ENCODE measurements at places on chromosomes 5 and 9.

GRCh38 chr9:133461975-133462374 lies 2.2 kb downstream of the CACFD1 start:
- DNase-seq = no peak

DNA sequence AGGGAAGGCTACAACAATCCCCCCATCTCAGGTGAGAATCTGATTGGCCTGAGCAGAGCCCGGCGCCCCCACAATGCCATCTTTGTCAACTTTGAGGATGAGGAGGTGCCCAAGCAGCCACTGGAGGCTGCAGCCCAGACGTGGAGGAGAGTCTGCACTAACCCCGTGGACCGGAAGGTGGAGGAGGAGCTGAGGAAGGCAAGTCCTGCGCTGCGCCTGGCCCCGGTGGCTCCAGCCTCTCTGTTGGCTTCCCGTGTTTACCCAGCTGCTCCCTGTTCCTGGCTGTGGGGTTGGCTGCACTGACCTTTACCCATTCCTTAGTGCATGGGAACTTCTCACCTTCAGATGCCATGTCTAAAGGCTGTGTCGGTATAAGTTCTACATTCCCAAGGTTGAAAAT lies 11.0 kb upstream of the CEL start:
- DNase-seq = no peak

DNA sequence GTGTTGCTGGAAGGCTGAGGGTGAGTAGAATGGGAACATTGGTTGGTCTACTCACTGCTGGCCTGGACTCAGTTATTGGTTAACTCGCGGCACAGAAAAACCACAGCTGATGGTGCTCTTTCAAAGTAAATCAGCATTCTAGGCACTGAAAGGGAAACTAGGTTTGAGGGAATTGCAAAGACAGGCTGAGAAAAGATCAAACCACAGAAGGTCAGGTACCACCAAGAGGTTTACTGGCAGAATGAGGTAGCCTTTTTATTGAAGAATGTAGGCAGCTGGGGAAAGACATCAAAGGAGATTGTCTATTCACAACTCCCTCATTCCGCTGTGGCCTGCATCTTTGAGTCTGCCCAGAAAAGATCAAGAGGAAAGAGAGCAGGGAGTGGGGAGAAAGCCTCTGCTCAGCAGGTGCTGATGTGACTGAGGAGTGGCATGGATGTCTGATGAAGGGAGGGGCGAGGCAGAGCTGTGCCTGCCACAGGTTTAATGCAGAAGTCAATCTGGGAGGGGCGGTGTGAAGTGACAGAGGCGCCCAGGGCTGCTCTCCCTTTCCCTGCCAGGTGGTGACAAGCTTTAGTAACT lies 255.5 kb downstream of the MAN2A1 start:
- DNase-seq = no peak

DNA sequence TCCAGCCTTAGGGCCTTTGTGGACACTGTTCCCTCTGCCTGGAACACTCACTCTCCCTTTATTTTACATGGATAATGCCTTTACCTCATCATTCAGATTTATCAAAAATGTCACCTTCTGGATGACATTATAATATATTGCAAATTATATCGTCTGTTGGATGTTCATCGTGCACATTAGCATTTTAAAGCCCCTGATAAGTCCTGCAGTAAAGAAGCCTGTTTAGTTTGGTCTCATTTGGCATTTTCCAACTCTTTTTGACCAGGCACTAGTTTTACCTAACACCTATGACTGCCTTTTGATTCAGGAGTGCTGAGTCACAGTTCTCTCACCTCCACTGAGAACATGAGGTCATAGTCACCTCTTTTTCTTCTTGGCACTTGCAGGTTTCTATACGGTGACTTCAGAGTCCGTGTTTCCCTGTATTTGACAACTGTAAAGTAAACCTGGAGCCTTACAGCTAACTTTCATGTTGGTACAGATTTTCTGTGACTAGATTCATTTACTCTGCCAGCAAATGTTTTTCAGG lies 57.7 kb upstream of the STC2 start:
- no peak for DNase-seq

DNA sequence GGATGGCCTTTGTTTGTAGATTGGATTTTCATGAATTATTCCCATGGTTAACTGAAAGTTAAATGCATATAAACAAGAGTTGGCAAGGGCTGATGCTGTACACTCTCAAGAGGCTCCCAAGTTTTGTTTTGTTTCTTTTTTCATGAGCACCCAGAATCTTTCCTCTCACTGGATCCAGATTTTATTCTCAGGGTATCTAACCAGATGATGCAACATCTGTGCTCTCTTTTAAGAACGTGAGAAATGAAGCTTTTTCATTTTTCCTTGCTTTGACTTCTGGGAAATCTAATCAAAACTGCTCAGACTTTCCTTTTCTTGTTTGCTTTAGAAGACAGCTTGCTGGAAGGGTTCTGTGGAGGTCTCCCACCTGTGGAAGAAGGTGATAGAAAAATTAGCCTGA lies 142.7 kb upstream of the SLC12A2 start:
- DNase-seq = no peak

DNA sequence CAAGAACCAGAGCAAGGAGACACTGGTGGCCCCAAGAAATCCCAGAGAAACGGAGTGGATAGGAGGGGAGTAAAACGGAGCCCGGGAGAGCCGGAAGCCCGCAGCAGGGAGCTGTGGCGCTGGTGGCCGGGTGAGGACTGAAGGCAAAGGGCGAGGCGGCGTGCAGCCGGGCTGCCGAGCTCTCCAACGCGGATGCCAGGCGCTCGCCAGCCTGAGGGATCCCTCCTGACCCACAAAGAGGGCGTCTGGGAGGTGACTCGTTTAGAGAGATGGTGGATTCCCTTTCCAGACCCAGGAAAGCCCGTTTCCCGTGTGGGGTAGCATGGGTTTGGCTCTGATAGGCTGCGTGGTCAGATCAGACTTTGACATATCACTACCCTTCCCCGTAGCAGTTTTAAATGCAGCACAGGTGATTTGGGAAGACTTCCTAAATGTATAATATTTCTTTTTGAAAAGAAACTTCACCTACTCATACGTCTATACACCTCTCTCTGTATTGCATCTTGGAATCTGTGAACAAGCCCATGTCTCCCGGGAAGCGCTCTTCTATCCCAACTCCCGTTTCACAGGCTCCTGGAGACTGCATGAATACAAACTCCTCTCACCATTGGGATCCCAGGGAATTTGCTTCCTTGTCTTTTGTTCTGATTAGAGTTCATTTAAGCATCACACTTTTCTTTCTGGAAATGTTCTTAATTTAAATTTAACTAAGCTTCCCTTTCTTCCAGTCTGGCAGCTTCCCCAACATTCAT lies 158.1 kb downstream of the C9orf152 start:
- no peak for DNase-seq

DNA sequence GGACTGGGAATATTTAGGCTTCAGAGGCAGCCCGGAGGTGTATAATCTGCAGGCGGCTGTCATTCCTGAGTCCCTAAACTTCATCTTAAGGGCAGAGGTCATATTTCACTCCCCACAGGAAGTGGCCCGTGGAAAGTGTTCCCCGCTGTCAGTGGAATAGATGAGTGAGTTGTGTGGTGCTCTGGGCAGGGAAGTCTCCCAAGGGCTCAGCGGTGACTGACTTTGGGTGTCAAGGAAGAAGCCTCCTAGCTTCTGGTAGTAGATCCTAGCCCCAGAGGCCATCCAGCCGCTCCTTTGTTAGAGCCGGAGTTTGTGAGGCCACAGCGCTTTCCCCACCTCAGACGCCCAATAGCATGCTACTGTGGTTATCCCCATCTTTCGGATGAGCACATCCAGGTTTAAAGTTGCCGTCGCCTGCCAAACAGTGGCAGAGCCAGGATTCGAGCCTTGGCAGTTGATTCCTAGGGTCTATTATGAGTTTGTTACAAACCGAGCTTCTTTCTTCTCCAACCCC lies 38.9 kb upstream of the TIFAB start:
- no peak for DNase-seq

GRCh38 chr9:116101516-116101915 lies 52.1 kb upstream of the PAPPA start:
- DNase-seq = no peak

DNA sequence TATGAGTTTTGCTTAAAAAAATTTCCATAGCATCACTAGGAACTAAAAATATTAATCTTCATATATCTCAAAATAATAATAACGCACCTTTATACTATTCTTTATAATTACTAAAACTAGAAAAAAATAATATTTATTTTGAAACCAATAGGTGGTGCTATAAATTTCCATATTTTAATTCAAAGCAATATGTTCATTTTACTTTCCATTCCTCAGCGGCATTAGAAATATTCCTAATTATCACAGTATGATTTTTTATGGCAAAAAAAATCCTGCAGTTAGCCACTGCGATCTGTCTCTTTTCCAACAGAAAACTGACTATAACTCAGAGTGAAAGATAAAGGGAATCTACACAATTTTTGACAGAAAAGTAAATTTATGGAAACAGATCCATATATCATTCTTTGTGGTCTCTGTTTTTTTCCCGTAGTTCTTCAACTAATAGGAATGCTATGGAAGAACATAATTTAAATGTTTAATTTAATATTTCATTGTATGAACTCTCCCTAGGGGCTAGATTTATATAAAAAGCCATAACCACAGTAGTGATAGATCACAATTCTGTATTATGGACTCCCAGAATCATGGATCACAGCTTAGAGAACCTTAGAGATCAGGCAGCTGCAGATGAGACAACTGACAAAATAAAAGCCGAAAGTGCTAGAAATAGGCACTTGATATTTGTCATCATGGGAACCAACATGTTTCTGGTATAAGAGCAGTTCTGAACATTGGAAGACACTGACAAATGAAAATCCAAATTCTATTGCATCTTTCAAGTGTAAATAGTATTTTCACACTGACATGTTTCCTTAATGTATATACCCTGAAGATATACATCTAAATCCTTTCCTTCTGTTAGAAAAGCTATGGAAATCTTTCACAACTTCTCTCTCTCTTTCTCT lies 167.7 kb upstream of the MPDZ start:
- no peak for DNase-seq

DNA sequence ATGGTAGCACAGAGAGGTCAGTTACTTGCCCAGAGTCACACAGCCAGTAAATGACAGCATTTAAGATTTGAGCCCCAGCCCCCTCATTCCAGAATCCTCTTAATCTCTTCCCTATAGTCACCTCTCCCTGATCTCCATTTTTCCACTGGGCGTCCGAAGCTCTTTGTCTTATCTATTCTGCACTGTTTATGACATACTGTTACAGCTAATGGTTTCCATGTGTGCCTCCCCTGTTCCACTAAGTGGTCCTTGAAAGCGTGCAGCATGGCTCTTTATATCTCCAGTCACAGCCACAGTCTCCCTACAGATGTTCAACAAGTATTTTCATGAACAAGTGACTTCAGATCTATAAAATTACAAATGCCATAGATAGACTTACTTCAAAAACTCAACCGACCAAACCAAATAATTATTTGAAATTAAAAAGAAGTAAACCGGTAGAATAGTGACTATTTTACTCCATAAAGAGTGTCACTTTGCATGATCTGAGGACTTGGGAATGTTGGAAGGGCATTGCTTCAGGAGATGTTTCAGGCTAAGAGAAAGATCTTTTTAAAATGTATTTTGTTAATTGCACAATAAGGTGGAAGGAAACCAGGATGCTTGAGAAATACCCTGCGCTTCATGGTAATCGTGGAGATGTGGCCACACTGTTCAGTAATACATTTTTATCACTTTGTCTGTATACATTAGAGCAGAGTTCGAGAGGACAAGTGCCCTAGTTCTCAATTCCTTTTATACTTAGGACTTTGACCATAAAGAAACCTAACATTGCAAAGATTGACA lies 237.2 kb downstream of the FBXL7 start:
- no peak for DNase-seq
